ENCODE measurements at places on chromosomes 2 and 18.

- DNase-seq: no peak
Observed at GRCh38 chr18:65983750-65984149, 232.9 kb downstream of the CDH7 start.

- DNase-seq: peak; percentile 74
Observed at GRCh38 chr18:31647127-31647753, 37.1 kb downstream of the B4GALT6 start.

- no peak for DNase-seq
Observed at GRCh38 chr2:198930170-198930569, 527.6 kb downstream of the SATB2 start.

DNA sequence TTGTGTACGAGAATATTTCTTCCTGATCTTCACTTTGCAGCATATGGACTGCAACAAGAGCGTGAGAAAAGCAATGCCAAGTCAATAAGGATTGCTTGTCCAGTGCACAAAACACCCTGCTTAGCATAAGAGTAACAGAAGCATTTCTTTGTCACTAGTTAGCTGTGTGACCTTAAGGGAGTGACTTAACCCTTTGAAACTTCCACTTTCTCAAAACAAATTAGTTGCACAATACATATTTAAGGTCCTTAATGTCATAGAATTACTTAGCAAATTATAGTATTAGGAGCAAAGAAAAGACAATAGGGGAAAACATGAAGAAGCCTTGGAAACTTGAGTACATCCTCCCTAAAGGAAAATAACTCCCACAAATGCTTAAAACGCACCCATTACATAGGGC is 230.1 kb downstream of the RNF152 start:
- no peak for DNase-seq

GRCh38 chr2:230602562-230603230 is 109.9 kb upstream of the CAB39 start:
- DNase-seq: no peak

GRCh38 chr2:235595422-235596010 is 101.7 kb downstream of the AGAP1 start:
- DNase-seq: peak; percentile 91

DNA sequence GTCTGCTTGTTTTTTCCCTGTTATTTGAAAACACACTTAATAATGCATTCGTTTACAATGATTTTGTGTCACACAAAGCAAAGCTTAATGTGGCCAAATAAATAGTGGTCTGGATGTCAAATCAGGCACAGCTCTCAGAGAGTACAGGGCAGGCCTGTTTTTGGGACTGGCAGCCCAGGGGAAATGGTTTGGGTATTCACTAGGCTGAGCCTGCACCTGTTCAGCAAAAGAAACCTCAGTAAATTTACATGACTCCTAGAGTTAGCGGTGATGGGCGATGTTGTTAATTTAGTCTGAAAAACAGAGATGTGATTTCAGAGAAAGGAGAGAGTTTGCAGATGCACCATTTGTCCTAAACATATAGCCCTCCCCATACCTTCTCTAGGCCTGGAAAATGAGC is 197.1 kb downstream of the ALK start:
- DNase-seq: no peak

- DNase-seq: no peak
Observed at GRCh38 chr18:23694637-23695430, 5.6 kb downstream of the LAMA3 start.

DNA sequence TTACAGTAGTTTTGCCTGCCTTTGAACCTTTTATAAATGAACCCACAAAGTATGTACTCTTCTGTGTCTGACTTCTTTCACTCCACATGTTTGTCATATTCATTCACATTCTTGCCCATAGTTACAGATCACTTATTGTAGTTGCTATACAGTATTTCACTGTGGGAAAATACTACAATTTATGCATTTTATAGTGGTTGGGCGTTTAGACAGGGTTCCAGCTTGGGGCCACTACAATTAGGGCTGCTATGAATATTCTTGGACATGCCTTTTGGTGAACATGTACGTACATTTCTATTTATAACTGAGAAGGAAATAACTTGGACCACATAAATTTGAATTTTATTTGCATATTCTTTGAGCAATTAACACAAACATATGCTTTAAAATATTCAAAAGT is 15.4 kb upstream of the PMAIP1 start:
- DNase-seq: peak; percentile 58

GRCh38 chr2:20608666-20609348 is 42.1 kb downstream of the HS1BP3 start:
- no peak for DNase-seq

GRCh38 chr18:58991167-58991798 is 126.6 kb downstream of the ZNF532 start:
- peak; percentile 50 for DNase-seq

DNA sequence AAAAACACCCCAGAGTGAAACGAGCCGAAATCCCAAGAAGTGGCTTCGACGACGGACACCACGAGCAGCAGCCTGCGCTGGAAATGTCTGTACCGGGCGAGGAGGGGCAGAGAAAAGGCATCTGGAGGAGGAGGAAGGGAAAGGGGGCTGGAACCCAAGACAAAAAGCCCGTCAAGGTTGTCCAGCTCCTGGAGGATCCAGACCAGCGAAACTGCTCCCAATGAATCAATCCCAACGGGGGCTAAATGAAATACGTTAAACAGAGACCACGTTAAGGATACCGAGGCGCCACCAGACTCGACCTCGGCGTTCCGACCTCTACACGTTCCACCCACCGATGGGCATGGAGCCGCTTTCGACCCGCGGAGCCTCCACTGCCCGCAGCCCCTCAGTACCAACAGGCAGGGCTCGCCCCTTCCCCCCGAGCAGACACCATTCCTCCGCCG is 400 bp downstream of the CCDC88A start:
- peak; percentile 69 for DNase-seq

GRCh38 chr2:100073110-100073509 is 69.3 kb downstream of the AFF3 start:
- no peak for DNase-seq

DNA sequence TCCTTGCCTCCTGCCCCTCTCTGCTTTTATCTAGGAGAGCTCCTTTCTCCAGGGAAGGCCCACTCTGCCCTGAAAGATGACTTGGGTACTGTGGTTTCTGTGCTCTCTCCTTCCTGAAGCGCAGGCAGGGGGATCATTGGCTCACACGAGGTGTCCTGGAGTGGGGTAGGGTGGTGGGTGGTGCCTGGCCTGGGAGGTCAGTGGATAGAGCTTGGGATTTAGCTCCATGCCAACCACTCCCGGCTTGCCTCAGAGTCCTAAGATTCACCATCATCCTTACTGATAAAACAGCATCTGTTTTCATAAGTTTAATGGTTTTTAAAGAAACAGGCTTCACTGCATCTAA is 63.1 kb downstream of the CIB4 start:
- DNase-seq: no peak

- peak; percentile 89 for DNase-seq
Observed at GRCh38 chr2:9757501-9758264, 85.6 kb upstream of the TAF1B start.

GRCh38 chr2:241315093-241315878 is at the start of gene HDLBP:
Gene HDLBP (minus strand): TSS chr2:241315672. CDS start chr2:241266869, 48,803 bp downstream.
- DNase-seq: peak; percentile 99

GRCh38 chr2:88692187-88692586 is 714 bp downstream of the RPIA start:
- peak; percentile 46 for DNase-seq

DNA sequence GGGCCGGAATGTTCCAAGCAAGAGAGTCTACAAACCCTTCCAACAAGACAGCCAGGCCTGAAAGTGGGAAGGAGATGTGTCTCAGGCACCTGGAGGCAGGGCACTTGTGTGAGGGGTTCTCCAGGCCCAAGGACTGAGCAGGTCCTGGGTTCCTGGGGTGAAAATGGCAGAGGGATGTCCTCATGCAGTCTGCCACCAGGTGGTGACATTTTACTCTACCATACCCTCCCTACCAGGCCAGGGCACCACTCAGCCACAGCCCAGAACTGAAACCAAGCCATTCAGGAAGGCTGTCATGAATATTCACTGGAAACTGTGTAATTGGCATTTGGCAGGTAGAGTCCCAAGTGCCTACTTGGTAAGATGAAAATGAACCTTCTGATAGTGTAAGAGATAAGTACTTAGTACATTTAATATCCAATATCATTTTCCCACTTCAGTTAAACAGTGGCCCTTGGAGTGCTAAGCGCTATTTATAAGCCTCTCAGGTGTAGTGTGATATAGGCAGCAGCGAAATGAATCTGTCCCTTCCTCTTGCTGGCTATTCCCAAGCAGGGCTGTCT is 185.1 kb downstream of the MYO5B start:
- DNase-seq: peak; percentile 11

GRCh38 chr18:49572611-49573345 is 10.9 kb downstream of the LIPG start:
- no peak for DNase-seq

DNA sequence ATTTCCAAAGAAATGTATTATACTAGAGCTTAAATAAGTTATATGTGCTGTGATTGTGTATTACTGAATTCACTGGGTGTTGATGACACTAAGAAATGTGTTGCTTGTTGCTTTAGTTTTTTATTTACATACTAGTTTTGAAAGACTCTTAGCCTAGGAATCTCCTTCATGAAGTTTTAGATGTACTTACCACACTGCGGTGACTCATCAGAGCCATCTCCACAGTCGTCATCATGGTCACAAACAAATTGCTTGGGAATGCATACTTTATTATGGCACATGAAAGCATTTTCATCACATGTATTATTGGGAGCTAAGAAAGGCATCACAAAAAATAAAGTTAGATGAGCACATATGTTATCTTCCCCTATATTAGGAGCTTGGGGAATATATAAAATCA is 1624.2 kb downstream of the LRP1B start:
- DNase-seq: no peak

- DNase-seq: no peak
Observed at GRCh38 chr2:58756336-58756735, 515.2 kb upstream of the FANCL start.

- DNase-seq: no peak
Observed at GRCh38 chr2:67548317-67549201, 151.4 kb downstream of the ETAA1 start.

DNA sequence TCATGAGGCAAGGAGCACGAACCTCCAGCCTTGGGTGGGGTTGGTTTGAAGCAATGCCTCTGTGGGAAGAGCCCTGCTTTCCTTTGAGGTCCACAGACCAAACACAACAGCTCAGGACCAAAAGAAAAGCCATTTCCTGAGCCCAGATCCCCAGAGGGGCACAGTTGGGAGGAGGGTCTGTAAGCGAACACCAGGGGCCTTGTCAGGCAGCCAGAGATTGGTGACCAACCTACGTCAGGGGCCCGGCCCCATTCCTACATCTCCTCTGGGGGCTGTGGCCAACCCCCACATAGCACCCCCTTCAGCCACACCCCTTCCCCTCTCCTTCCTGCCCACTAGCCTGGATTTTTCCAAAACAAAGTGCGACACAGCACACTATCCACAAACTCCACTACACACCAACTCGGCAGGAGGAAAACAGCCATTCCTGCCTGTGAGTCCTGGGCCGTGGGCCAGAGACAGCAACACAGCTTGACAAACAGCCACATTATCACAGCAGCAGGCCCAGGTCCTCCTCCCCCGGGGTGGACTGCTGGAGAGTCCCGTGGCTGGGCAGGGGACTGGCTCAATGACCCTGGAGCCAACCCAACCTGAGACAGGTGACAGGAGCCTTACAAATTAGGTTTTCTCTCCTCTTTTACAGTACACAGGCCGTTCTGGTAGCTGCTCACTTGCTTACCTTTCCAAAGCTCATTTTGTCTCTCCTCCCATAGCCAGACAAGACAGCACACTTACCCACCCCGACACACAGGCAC is 98.8 kb downstream of the TNS1 start:
- peak; percentile 91 for DNase-seq

DNA sequence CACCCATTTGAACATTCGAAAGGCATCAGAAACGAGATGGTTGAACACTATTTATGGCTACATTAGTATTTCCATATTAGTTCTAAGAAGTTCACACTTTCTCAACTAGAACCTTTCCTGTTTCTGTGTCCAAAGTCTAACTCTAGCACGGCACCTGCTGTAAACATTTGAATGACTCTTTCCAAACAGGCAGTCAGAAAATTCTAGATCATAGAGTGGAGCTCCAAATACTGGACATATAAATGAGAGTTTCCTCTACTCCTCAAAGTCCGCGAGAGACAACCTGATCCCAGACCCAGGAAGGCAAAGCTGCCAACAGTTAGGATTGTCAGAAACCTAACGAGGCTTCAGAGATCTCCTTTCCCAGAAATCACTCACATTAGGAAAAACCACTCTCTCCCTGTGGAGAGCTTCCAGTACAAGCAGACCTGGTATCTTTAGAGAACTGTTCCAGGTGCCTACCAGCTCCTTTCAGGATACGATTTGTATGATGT is 10.6 kb downstream of the RND3 start:
- no peak for DNase-seq

GRCh38 chr2:60355849-60356261 is 197.6 kb downstream of the BCL11A start:
- DNase-seq: peak; percentile 12

DNA sequence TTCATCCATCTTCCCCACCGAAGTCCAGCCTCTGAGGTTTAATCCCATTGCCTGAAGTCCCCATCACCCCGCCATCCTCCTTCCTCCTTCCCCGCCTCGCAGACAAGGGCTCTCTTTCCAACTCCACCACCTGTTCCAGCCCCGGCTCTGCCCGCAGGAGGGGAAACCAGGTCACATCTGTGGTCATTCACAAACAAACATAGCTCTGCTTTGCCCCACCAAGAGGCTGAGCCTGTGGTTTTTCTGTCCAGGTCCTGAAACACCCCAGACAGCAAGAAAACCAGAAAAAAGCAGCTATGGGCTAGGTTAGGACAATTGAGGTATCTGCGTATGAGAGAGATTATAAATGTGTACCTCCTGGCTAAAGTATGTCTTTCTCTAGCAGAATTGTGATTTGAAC is 144.7 kb downstream of the GLI2 start:
- DNase-seq: no peak

DNA sequence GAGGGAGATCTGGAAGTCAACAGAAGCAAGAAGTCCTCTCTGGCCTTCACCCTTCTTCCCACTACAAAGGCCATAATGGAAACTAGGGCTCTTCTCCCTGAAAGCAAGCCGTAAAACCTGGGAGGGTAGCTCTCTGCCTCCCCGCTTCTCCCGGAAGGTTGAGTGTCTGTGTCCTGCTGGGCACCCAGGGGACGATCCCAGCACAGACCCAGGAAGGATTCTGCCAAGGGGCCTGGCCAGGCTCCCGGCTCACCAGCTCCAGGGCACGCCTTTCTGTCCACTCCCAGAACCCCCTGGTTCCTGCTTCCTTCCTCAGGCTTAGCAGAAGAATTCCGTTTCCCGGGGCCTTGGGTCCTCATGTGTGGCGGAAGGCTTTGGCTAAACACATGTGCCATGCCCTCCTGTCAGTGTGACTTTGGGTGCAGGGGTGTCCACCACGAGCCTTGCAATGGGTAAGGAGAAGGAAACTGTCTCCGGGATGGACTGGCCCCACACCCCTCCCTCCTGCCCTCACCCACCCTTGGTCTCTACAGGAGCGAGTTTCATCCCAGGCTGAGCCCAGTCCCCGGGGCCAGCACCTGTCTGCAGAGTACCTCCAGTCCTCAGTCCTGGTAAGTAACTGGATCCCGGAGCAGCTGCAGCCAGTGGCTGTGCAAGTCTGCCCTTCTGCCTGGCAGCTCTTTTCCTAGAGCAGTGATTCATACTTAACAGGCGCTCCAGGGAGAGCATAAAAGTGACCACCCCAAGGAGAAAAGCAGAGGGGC is 135.8 kb downstream of the TPO start:
- DNase-seq: no peak

Measured in muscle of leg (tissue), 16 donors.